ENCODE measurements at places on chromosomes 7 and 10. TPM values are rescaled to one million over a fixed set of nuclear protein-coding genes. Genes with fewer than 3 reads are reported as not detected.

Gene HOXA3
- total RNA-seq: not detected

Gene POLL
- total RNA-seq: 26.5 TPM

Gene NODAL
- not detected for total RNA-seq

Gene ECHS1
- total RNA-seq: 40.2 TPM

Gene IGF2BP3
- 1.2 TPM for total RNA-seq

GRCh38 chr10:97948822-97949221 lies 81.6 kb downstream of the CRTAC1 start:
- DNase-seq: no peak

- DNase-seq: no peak
Observed at GRCh38 chr10:11522821-11523245, 88.6 kb downstream of the USP6NL start.

DNA sequence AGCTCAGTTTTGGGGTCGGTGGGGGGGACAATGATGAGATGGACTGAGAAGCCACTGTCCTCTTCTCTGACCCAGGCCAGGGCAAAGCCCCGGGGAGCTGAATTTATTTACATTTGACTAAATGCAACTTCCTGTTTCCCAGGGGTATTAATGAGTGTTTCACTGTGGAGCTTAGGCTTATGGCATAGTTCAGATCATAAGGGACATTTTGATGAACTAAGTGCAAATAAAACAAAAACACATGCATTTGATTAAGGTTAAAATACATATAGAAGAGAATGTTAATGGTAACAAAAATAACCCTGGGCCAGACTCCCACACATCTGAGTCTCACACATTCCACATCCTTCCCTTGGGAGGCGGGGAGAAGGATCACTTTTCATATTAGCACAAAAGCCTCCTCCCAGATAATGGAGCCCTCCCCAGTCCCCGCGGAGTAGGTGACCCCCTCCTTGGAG lies 320.6 kb downstream of the FRMD4A start:
- DNase-seq: no peak

GRCh38 chr7:6056616-6057015 lies 25.4 kb downstream of the ANKRD61 start:
- DNase-seq: no peak

DNA sequence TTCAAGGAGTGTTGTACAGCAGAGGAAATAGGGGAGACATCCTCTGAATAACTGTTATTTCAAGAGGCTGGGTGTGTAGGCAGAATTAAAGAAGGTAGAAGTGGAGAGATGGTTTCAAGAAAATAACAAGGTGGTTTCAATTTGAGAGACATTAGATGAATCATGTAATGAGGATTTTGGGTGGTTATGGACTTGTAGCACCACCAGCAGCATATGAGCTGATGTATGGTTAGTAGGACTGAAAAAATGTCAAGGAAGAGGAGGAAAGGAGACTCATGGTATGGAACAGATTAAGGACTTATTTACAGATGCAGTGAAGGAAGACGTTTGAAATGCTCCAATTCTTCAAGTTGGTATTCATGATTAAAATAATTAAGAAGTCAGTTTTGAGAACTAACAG lies 166.2 kb downstream of the EXOC4 start:
- no peak for DNase-seq

- DNase-seq: no peak
Observed at GRCh38 chr7:23294549-23295400, 4.4 kb upstream of the MALSU1 start.

DNA sequence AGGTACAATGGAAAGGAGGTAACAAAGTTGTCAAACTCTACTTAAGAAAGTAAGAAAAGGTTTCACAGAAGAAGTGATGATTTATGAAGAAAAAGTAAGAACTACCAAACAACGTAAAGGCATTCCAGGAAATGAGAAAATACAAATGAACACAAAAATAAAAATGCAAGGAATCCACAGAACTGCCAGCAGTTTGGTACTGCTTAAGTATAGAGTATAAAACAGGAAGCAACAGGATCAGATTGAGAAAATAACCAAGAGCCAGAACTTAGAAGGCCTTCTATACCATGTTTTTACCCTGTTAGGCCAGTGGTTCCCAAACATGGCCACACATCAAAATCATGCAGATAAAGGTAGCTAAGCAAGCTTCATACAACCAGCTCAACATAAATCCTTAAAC lies 9.2 kb downstream of the NDUFA5 start:
- DNase-seq: no peak

GRCh38 chr10:55311848-55312635 lies 511.0 kb upstream of the PCDH15 start:
- DNase-seq: no peak

GRCh38 chr7:83325083-83325482 lies 162.4 kb upstream of the PCLO start:
- DNase-seq: no peak

DNA sequence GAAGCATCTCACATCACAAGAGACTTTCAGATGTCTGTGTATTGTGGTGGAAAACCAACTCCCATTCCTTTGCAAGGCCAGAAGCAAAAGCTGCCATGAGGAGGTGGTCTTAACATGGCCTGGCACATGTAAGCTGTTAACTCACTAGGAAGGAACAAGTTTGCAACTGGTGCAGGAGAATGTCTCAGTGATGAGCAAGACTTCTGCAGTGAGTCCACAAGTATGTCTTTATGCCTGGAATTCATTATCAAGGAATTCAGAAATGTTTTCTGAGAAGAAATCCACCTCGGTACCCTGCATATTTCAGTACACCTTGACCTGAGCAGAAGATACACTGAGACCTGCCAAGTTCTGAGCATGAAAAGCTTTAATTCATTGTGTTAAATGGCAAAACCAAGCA lies 1033.1 kb downstream of the NRG3 start:
- no peak for DNase-seq

- DNase-seq: no peak
Observed at GRCh38 chr10:1293157-1293556, 237.0 kb downstream of the WDR37 start.
